Left renal cortex interstitium (tissue), 4 donors: ENCODE measurements at places on chromosomes 16 and 17.

DNA sequence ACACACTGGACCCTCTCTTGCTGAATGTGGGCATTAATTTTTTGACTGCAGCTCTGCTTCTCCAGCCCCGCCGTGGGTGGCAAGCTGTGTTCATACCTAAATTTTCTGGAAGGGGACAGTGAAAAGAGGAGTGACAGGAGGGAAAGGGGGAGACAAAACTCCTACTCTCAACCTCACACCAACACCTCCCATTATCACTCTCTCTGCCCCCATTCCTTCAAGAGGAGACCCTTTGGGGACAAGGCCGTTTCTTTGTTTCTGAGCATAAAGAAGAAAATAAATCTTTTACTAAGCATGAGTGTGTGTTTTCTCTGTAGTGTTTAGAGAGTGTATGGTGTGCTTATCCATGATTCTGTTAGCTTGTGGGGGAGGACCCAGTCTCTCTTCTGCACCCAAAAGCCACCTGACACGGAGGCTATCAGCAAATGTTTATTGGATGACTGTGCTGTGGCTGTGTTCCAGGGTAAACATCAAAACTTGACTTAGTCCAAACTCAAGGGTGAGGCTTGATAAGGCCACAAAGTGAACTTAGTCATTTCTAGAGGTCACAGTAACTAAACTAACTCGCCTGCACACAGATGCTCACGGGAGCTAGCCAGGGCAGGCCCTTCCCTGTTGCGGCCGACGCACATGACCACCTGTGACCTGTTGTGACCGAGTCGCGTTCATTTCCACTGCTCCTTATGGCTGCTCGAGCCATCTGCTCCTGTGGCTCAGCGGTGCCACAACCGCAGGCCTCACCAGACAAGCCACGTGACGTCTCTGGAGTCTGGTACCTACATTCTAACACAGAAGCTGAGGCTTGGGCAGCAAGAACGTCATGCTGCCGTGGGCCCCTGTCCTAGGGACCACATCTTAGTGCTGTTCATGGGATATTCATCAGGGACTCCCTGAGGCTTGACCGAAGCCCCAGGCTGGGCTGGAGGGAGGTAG, 9.8 kb upstream of the MED11 start:
- DNase-seq, result no peak

DNA sequence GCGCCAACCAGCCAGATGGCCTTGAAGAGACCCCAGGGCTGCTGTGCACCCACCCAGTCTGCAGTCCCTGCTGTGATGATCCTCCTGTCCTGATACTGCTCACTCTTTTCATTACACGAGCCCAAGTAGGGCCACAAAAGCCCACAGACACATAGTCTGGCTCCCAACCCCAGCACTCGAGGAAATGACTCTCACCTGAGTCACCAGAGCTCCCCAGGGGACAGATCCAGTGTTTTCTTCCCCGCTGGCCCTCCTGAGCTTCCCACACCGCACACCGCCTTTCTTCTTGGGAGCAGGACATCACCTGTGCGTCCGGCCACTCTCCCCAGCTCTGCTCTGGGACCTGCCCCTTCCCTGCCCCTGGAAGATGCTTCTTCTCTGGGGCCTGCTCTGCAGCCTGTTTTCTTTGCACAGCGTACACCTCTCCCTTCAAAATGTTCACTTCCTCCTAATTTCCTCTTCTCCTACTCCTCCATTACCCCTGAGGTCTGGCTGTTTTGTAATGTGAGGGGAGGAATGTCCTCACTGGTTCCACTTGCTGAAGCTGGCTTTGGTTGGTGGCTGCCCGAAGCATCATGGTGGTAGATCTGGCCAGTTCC, 2.0 kb upstream of the SCN4A start:
- DNase-seq, result no peak

GRCh38 chr17:17537311-17538099, 41.3 kb upstream of the RASD1 start:
- no peak for DNase-seq

GRCh38 chr16:83843657-83844056, 35.9 kb downstream of the HSBP1 start:
- no peak for DNase-seq

GRCh38 chr17:57228911-57229310, 27.4 kb upstream of the MSI2 start:
- no peak for DNase-seq
